Subcutaneous preadipocyte (primary cell): ENCODE measurements at places on chromosomes 5 and 9. TPM values are rescaled to one million over a fixed set of nuclear protein-coding genes. Genes with fewer than 3 reads are reported as not detected.

The ALDOB gene
- total RNA-seq: not detected in 2 replicates

The ZBTB34 gene
- 5.5 and 6.1 TPM in 2 replicates for total RNA-seq

The LCN15 gene
- total RNA-seq: not detected in 2 replicates

The PCDHA12 gene
- total RNA-seq: not detected in 2 replicates

The IL33 gene
- 3.9 and 11.0 TPM in 2 replicates for total RNA-seq

The SEMA5A gene
- total RNA-seq: 0.78 and 11.0 TPM in 2 replicates

The CDO1 gene
- total RNA-seq: 5.7 and 7.3 TPM in 2 replicates

The RANBP17 gene
- 2.3 and 2.6 TPM in 2 replicates for total RNA-seq

The DHX29 gene
- total RNA-seq: 33.4 and 37.7 TPM in 2 replicates

The ROR2 gene
- 0.78 and 11.8 TPM in 2 replicates for total RNA-seq

The LRRC14B gene
- not detected in 2 replicates for total RNA-seq

The SPINK4 gene
- not detected in 2 replicates for total RNA-seq

The SPINK6 gene
- total RNA-seq: not detected in 2 replicates

The FST gene
- 31.6 and 91.1 TPM in 2 replicates for total RNA-seq
